Activated CD4-positive, alpha-beta T cell treated with anti-CD3 and anti-CD28 coated beads for 4 hours (primary cell): ENCODE measurements at places on chromosomes 1 and 21.

DNA sequence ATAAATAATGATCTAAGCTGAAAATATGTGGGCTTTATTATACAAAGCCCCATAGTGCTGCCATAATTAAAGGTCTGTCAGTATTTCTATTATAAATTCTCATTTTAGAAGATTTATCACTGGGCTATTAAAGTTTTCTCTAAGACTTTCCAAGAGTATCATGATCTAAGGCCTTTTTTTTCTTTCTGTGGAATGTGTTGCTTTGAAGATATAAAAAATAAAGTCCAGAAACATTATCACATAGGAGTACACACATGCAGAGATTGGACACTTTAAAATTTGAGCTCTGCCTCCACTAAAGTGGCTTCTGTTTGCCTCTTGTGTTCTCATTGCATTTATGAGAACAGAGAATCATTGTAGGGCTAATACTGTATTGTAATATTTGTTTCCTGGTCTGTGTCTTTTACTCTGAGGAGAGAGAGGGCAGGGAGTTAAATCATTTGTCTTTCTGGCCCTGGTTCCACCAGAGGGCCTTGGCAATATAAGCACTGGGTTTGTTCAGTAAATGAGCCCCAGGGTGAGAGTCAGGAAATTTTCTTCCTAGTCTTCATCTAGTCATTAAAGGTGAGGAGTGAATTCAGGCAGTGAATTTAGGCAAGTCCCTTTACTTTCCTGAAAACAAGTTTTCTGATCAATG is 70.2 kb downstream of the NFIA start:
- no peak for DNase-seq

DNA sequence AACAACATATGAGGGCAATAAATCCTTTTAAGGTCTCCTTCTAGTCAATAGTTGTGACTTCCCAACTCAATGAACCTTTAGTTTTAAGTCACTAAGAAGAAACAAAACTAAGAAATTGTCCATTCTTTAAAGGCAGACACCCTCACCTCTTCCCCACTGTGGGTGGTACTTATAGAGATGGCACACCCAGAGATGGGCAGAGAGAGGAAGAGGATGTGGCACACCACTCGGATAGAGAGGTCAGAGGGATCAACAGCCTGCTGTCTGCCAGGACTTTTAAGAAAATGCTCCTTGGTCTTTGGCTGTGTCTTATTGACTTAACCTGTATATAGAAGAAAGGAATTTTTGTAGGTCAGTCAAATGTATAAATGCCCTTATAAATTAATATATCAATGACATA is 45.1 kb downstream of the FASLG start:
- DNase-seq = peak; percentile 14

GRCh38 chr1:113283914-113284313 is 106.4 kb upstream of the MAGI3 start:
- DNase-seq = no peak

DNA sequence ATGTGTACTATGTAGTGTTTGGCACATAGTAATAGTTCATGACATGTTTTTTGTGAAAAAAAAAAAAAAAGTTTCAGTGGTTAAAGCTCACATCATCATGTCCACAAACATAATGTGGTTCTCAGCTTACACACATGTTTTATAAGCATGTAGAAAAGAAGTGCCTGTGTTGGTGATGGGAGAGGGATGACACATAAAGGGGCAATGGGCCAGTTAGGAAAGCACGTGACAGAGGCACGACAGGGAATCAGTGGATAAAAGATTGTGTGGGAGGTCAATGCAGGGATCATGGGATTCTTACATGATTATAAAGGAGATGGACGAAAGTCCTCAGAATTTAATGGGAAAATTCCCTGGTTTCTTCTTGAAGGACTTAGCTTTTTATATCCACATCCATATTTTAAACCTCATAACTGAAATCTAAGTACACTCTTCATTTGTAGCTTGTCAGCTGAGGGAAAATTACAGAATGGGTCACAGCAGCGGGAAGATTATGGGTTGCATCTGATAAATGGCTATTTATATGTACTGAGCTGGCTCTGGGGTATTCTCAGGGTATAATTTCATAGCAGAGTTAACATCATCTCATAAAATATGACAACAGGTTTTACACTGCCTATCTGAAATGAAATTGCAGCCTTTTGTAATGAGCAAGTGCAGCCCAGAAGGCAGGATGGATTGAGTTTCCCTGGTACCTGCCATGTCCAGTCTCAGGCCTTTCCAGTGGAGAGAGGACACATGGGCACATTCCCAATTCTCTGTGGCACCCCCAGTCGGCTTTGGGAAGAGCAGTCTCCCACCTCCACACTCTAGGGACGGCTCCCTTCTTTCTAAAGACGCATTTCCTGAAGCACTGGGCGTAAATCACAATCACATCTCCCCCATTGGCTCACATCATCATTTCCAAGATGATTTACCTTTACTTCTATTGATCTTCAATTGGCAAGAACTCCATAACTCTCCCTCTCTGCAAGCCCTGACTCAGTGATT is 42.3 kb upstream of the NHLH2 start:
- DNase-seq = no peak

- DNase-seq = no peak
Measured at GRCh38 chr1:208150833-208151458, 93.2 kb downstream of the PLXNA2 start.

DNA sequence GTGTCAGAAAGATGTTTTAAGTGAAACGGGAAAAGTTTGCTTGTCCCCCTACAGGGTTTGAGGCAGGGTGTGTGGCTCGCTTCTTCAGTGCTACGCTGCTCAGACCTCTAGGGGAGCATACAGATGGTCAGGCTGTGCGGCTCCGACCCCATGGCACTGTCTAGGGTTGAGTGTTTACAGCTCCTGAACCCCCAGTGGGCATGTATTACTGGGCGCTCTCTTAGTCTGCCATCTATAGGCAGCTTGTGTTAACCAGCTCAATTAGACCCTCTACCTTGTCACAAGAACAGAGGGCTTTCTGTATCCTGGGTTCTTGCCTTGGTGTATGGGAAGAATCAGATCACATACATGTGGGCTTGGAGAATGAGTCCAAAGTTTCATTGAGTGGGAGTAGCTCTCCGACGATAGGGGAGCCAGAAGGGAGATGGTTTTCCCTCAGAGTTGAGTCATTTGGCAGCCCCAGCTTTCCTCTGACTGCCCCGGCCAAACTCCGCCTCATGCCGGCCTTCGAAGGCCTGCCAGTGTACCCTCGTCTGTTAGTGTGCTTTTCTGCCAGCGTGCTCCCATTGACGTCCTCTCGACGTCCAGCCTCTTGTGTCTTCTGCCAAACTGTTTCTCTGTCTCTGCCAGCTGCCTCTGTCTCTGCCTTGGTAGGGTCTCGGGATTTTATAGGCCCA is 38.6 kb upstream of the ADGRL4 start:
- no peak for DNase-seq

GRCh38 chr1:15994590-15995351 is 9.3 kb upstream of the SRARP start:
- peak; percentile 44 for DNase-seq

DNA sequence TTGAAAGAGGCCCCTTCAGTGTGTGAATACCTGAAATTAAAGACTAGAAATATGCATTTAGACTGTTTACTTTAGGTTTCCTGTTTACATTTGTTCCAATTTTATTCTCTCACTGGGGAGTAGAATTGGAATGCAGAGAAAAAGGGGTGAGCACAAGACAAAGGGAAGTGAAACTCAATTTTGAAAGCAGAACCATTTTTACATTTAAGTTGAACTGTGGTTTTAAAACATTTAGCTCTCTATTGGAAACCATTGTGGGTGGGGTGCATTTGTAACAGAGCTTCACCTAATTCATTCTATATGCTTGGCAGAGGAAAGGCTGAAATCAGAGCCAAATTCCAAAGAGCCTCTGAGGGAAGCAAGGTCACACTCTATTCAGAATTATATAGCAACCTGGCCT is 235.3 kb upstream of the C1orf105 start:
- DNase-seq = no peak

- no peak for DNase-seq
Measured at GRCh38 chr1:165397944-165398343, 41.4 kb upstream of the LMX1A start.
